ENCODE measurements at places on chromosomes 16 and 17. TPM values are rescaled to one million over a fixed set of nuclear protein-coding genes. Genes with fewer than 3 reads are reported as not detected.

GRCh38 chr16:47626246-47626645 lies 165.1 kb downstream of the PHKB start:
- H3K4me1 ChIP-seq = no peaks in the 10 kb centered on the region
- H3K27ac ChIP-seq = no peak overlapping the region
- DNase-seq = no peak
- H3K4me3 ChIP-seq = no peak overlapping the region
- no peaks in the 10 kb centered on the region for H3K36me3 ChIP-seq

The PIGW gene
- 6.2 TPM for total RNA-seq

- no peak for DNase-seq
- H3K36me3 ChIP-seq = no peaks in the 10 kb centered on the region
- no peak overlapping the region for H3K4me3 ChIP-seq
These were observed 9.4 kb downstream of the EVPL start for GRCh38 chr17:76017481-76018339.

The MYCBPAP gene
- 1.3 TPM for total RNA-seq

- H3K4me3 ChIP-seq = peak overlapping the region; percentile 90
- H3K36me3 ChIP-seq = no peaks in the 10 kb centered on the region
- peaks cover 29% of the 10 kb centered on the region for H3K4me1 ChIP-seq
- peak overlapping the region; percentile 96 for H3K27ac ChIP-seq
These were observed 1.7 kb downstream of the MAP2K3 start for GRCh38 chr17:21286066-21286770.

The SLFN12 gene
- total RNA-seq = 12.4 TPM

DNA sequence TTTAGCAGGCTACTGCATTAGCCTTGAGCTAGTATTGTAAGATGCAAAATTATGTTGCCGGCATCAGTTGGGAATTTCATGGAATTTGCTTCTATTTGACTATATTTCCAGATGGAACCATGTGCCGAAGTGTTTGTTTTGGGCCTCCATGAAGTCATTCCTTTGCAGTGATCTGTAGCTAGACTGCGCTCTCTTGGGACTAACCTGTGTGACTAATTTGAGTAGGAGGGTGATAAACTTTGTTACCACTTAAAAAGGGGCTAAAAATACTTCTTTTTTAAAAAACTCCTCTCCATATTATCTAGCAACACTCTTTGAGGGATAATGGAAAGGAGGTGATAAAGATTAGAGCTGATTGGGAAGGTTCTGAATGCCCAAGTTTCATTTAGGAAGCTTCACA lies 166.8 kb upstream of the TBX2 start:
- no peaks in the 10 kb centered on the region for H3K36me3 ChIP-seq
- H3K4me1 ChIP-seq = no peaks in the 10 kb centered on the region
- DNase-seq = no peak
- H3K27ac ChIP-seq = no peak overlapping the region
- H3K27me3 ChIP-seq = no peaks in the 10 kb centered on the region
- H3K4me3 ChIP-seq = no peak overlapping the region

GRCh38 chr17:77287432-77288068 lies 146.8 kb downstream of the SEC14L1 start:
- peaks cover 6% of the 10 kb centered on the region for H3K4me1 ChIP-seq
- H3K27me3 ChIP-seq = no peaks in the 10 kb centered on the region
- peak overlapping the region; percentile 97 for H3K27ac ChIP-seq
- H3K36me3 ChIP-seq = no peaks in the 10 kb centered on the region

DNA sequence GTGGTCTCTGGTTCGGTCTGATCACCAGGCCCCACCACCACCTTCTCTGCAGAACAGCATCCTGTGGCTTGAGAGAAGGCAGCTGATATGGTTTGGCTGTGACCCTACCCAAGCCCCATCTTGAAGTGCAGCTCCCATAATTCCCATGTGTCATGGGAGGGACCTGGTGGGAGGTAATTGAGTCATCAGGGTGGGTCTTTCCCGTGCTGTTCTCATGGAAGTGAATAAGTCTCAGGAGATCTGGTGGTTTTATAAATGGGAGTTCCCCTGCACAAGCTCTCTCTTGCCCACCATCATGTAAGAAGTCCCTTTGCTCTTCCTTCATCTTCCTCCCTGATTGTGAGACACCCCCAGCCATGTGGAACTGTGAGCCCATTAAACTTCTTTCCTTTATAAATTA lies 352.3 kb upstream of the CDH5 start:
- H3K27me3 ChIP-seq = no peaks in the 10 kb centered on the region
- H3K27ac ChIP-seq = no peak overlapping the region
- H3K36me3 ChIP-seq = no peaks in the 10 kb centered on the region
- H3K4me1 ChIP-seq = no peaks in the 10 kb centered on the region
- DNase-seq = no peak
- H3K4me3 ChIP-seq = no peak overlapping the region

The RAI1 gene
- 25.6 TPM for total RNA-seq

DNA sequence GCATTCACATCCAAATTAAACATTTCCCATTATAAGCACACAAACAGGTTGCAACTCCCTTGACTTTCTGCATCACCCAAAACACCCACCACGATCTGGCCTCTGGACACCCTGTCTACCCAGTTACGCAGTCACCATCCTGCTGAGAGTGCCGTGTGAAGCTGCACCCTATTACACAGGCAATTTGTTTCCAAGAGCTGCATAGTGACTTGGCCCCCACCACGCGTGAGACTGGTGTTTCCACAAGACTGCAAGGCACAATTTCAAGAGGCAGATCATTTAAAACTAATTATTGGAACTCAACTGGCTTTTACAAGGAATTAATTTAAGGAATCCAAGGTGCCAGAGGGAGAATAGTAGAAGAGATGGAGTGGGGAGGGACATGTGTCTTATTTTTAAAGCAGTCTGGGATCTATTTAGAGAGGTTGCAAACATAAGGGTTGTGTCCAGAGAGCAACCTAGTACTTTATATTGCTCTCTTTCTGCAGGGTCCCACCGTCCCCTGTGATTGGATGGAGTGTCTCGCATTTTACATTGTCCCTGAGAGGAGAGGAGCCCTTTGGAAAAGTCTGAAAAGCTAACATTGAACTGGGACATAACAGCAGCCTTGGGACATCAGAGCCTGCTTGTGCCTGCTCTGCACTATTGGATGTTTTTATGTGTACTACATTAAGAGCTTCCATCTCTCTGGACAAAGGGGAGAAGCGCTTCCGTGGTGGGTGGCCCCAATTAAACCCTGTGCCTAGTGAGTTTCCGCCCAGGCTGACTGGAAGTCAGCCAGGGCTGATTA lies 8.7 kb upstream of the ADAMTS18 start:
- no peaks in the 10 kb centered on the region for H3K4me1 ChIP-seq
- H3K36me3 ChIP-seq = no peaks in the 10 kb centered on the region
- DNase-seq = no peak

GRCh38 chr17:77869041-77869599 lies 89.4 kb upstream of the TNRC6C start:
- no peaks in the 10 kb centered on the region for H3K27me3 ChIP-seq
- no peak overlapping the region for H3K27ac ChIP-seq

The USH1G gene
- not detected for total RNA-seq

DNA sequence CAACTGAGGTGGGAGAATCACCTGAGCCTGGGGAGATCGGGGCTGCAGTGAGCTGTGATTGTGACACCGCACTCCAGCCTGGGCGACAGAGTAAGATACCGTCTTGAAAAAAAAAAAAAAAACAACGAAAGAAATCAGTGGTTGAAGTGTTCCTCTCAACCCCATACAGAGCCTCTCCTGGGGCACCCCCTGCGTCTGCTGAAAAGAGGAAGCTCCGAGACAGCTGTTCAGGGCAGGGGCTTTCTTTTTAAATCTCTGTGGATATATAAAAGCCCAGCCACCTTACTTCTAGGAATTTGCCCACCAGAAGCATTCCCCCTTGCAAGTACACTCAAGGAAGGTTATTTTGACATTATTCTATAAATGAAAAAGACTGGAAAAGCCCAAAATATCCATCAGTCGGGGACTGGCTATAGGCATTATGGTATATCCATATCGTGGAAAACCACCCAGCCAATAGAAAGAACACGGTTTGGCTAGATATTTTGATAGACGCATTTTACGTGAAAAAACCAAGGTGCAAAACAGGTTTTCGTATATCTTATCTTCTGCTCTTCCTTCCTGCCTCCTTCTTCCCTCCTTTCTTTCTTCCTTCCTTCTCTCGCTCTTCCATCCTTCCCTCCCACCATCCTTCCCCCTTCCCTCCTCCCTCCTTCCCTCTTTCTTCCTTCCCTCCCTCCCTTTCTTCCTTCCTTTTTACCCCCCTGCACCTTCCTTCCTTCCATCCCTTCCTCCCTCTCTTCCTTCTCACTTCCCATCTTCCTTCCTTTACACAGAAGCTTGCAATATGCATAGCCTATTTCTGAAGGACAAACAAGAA lies 9.2 kb upstream of the CCL22 start:
- no peak for DNase-seq
- H3K27me3 ChIP-seq = no peaks in the 10 kb centered on the region
- H3K4me3 ChIP-seq = no peak overlapping the region
- no peak overlapping the region for H3K27ac ChIP-seq
- H3K4me1 ChIP-seq = no peaks in the 10 kb centered on the region

The ZNF385C gene
- 0.66 TPM for total RNA-seq

GRCh38 chr16:54389836-54390494 lies 103.4 kb upstream of the IRX3 start:
- no peak for DNase-seq
- H3K4me1 ChIP-seq = no peaks in the 10 kb centered on the region
- H3K27ac ChIP-seq = no peak overlapping the region
- H3K4me3 ChIP-seq = no peak overlapping the region
- no peaks in the 10 kb centered on the region for H3K36me3 ChIP-seq
- H3K27me3 ChIP-seq = no peaks in the 10 kb centered on the region

DNA sequence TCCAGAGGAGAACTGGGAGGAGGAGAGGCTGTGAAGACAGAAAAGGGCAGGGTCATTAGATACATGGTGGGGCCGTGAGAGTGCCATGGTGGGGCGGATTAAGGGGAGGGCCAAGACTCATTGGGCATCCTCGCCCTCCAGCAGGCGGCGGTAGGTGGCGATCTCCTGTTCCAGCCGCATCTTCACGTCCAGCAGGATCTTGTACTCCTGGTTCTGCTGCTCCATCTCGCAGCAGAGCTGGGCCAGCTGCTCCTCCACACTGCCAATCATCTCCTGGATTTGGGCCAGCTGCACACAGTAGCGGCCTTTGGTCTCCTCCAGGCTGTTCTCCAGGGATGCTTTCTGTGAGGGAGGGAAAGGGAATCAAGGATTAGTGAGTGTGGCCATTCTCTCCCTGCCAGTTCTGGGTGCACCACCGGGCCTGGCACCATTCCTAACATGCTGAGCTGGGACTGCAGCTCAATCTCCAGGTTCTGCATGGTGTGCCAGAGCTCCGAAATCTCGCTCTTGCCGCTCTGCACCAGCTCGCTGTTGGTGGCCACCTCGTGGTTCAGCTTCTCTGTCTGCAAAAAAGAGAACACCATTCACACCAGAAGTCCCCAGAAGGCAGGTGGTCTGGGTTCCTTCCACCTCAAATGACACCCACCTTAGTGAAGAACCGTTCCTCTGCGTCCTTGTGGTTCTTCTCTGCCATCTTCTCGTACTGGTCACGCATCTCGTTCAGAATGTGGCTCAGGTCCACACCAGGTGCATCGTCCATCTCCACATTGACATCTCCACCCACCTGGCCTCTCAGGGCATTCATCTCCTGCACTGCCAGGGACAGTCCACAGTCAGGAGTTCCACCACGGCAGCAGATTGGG lies 129.0 kb downstream of the CCDC144A start:
- DNase-seq = no peak
- no peaks in the 10 kb centered on the region for H3K4me1 ChIP-seq
- no peaks in the 10 kb centered on the region for H3K27me3 ChIP-seq

The NDRG4 gene
- total RNA-seq = 3.7 TPM

DNA sequence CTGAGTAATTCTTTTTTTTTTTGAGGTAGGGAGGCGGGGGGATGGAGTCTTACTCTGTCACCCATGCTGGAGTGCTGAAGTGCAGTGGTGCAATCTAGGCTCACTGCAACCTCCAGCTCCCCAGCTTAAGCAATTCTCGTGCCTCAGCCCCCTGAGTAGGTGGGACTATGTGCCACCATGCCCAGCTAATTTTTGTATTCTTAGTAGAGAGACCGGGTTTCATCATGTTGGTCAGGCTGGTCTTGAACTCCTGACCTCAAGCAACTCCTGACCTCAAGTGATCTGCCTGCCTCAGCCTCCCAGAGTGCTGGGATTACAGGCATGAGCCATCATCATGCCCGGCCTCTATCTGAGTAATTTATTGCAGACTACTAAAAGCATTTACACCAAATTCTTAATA lies 19.4 kb downstream of the KPNB1 start:
- H3K4me3 ChIP-seq = no peak overlapping the region
- DNase-seq = no peak
- H3K36me3 ChIP-seq = peaks cover 7% of the 10 kb centered on the region
- no peaks in the 10 kb centered on the region for H3K27me3 ChIP-seq

DNA sequence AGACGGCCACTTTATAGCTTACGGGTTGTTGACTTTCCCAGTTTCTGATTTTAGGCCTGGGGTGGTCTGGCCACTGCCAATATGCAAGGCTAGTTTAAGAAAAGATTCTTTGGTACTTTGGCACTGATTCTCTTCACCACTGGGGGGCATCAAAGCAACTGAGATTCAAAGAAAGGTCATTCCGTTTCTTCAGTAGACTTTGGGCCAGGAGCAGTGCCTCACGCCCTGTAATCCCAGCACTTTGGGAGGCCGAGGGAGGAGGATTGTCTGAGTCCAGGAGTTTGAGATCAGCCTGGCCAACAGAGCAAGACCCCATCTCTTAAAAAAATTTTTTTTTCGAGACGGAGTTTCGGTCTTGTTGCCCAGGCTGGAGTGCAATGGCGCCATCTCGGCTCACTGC lies 53.0 kb downstream of the RPA1 start:
- H3K27ac ChIP-seq = no peak overlapping the region
- no peak overlapping the region for H3K4me3 ChIP-seq
- no peaks in the 10 kb centered on the region for H3K4me1 ChIP-seq

GRCh38 chr16:21593530-21594289 lies 5.7 kb upstream of the METTL9 start:
- no peak overlapping the region for H3K27ac ChIP-seq
- DNase-seq = no peak
- no peaks in the 10 kb centered on the region for H3K4me1 ChIP-seq

DNA sequence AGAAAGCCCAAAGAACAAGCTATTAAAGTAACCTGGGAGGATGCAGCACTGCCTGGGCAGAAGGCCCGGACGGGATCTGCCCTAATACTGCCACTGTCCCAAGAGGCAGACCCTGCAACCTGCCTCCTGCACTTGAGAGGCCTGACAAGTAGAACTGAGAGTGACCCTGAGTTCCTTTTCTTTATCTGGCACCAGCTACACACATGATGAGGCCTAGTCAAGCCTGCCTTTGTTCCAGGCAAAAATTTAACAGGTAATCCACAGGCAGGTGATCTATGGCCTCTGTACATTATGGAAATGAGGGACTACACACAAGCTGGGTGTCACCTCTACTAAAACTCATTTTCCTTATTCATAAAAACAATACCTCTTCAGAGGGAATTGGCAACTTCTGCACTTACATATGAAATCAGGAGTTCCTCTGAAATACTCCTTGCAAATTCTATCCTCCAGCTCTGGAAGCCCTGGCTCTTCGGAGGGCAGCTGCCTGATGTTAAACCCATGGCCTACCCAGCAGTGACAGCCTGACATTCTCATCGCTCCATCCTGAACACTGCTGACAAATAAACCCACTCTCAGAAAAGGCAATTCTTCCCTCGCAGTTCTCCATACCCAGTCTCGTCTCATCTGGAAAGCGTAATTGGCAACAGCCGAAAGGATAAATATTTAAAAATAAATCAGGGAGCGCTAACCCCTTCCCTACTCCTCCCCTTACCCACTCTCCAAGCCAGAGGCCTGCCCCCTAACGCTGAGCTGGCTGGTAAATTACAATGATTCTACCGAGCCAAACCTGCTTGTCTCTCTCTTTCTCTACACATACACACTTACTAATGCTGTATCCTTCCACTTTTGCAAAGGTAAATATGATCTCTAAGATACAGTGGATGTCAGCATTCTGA lies 2.5 kb upstream of the ZFHX3 start:
- DNase-seq = no peak
- peaks cover 6% of the 10 kb centered on the region for H3K4me1 ChIP-seq
- H3K36me3 ChIP-seq = no peaks in the 10 kb centered on the region
- H3K4me3 ChIP-seq = no peak overlapping the region

Data from breast epithelium (tissue), 4 donors.